ENCODE measurements at places on chromosomes 11 and 22.

- DNase-seq = no peak
These were observed 242.8 kb upstream of the PLET1 start for GRCh38 chr11:112503410-112503809.

DNA sequence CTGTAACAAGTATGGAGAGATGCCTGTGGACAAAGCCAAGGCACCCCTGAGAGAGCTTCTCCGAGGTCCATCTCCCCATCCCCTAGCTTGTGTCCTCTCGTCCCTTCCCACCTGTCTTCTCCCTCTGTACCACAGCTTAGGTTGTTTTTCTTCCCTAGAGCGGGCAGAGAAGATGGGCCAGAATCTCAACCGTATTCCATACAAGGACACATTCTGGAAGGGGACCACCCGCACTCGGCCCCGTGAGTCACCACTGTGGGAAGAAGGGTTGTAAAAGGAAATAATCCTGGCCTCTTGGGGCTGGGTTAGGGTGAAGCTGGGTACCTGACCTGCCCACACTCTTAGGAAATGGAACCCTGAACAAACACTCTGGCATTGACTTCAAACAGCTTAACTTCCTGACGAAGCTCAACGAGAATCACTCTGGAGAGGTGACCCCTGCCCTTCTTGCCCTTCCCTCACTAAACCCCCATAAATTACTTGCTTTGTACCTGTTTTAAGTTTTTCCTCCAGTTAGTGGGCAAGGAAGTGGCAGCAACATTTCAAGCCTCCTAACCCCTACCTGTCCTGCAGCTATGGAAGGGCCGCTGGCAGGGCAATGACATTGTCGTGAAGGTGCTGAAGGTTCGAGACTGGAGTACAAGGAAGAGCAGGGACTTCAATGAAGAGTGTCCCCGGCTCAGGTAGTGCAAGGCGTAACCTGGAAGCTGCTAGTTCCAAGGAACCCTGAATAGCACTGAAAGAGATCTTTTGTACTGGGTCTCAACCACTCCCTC lies 3.1 kb downstream of the TAF10 start:
- no peak for DNase-seq

DNA sequence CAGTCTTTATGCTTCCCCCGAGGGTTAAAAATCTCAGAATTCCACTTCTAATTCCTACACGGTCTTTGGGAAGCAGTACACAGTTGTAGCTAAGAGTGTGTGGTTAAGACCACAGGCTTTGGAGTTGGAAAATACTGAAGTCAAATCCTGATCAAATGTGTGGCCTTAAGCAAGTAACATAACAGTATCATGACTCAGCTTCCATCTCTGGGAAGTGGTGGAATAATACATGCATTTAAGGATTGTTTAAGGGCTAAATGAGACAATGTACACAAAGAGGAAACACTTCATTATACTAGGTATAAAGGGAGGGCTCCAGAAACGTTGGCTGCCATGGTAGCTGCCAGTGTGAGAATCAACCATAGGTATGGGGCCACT lies 71.5 kb downstream of the FAT3 start:
- no peak for DNase-seq

GRCh38 chr11:23359297-23359696 lies 499.0 kb upstream of the CCDC179 start:
- no peak for DNase-seq

GRCh38 chr11:88972210-88972609 lies 93.6 kb downstream of the GRM5 start:
- DNase-seq = no peak

DNA sequence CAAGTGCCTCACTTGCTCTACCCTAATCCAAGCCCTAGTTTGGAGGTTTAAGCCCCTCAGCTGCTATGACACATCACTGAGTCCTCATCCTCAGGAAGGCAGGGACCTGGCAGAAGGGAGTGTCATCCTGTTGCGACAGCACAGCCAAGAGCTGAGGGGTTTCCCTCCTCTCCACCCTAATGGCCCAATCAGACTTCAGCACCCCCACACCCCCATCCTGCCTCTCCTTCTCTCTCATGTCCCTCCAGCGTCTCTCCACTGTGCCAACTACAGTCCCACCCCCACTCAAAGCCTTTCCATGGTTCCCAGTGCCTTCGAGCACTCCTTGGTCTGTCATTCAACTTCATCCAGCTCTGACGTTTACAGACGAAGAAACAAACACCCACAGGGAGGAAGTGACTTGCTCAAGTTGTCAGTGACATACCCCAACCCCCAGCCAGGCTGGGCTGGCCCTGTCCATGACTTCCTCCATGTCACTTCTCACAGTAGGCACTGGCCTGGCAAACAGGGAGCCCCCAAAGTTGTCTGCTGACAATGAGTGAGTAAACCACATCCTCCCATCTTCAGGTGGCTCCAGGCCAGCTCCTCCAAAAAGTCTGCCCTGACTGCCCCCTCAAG lies 15.6 kb downstream of the ARAP1 start:
- DNase-seq = peak; percentile 28

- no peak for DNase-seq
These were observed 550.3 kb downstream of the FAM181B start for GRCh38 chr11:82183346-82183745.

- no peak for DNase-seq
These were observed 2.7 kb upstream of the RTN4RL2 start for GRCh38 chr11:57457643-57458023.

GRCh38 chr22:45549762-45550378 lies 47.2 kb downstream of the FBLN1 start:
- DNase-seq = no peak

DNA sequence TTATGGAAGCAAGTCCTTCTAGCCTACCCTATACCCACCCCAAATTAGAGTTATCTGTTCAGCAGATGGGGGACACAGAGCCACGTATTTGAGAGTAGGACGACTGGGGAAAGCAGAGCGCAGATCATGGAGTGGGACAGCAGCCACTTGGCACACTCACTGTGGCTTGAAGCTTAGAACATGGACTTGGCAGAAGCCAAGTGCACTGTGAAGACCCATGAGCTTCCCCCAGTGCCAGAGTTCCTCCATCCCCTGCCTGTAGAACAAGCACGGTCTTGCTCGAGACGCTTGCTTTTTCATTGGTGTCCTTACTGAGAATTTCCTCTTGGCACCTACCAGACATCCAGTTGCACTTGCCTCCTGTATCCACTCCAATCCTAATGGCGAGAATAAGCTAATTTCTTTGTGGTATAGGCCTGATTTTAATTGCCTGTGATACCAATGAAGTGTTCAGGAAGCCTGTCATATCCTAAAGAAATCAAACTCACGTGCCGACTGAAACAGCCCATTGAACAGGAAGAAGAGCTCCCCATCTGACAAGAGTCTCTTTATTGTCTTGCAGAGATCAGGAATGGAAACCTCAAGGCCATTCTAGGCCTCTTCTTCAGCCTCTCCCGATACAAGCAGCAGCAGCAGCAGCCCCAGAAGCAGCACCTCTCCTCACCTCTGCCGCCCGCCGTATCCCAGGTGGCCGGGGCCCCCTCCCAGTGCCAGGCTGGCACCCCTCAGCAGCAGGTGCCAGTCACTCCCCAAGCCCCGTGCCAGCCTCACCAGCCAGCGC lies 166.9 kb downstream of the NAV2 start:
- DNase-seq = no peak

GRCh38 chr22:26662160-26662559 lies 4.8 kb downstream of the MIAT start:
- DNase-seq = no peak

DNA sequence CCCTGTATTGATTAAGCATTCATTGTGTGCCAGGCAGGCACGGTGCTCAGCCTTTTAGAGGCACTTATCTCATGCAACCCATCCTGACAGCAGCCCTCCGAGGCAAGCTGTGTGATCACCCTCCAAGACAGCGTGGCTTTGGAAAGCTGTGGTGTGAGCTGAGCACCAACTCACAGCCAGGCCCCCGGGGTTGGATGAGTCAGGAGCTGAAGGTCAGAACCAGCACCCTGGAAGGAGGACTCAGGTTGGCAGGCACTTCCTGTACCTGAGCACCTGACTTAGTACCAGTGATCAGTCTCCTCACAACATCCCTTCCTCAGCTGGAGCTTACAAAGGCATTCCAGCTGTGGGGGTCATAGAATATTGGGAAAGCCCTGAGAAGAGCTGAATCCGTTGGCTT lies 9.0 kb downstream of the PATZ1 start:
- DNase-seq = no peak

DNA sequence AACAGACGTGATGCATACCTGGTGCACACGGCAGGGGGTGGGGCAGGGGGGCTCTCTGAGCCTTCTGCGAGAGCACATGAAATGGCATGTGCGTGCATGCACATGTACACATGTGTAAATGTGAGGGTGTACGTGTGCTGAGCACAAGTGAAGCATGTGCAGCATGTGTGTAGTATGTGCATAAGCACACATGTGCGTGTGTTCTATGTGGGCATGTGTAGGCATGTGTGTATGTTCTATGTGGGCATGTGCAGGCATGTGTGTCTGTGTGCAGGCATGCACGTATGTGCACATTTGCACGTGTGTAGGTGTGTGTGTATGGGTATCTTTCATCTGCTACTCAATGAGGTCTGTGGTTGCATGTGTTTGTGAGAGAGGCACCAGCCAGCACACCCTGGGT lies 371.2 kb downstream of the CTTN start:
- no peak for DNase-seq

DNA sequence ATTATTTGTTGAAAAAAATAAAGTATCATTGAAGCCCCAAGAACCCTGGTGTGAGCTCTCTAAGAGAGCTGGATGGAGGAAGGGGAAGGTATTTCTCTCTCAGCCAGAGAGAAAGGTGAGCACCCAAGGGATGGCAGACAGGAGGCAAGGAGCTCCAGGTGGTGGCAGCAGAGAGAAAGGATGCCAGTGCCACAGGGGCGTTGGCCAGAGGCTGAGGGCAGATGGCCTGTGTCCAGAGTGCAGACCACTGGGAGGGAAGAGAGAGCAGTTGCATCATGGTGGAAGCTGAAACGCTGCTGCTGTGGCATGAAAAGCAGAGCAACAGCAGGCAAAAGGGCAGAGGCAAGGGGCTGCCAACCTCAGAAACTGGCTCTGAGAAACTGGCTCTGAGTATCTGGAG lies 8.5 kb downstream of the SPON1 start:
- DNase-seq = no peak
